ENCODE measurements at places on chromosomes 3 and 15.

DNA sequence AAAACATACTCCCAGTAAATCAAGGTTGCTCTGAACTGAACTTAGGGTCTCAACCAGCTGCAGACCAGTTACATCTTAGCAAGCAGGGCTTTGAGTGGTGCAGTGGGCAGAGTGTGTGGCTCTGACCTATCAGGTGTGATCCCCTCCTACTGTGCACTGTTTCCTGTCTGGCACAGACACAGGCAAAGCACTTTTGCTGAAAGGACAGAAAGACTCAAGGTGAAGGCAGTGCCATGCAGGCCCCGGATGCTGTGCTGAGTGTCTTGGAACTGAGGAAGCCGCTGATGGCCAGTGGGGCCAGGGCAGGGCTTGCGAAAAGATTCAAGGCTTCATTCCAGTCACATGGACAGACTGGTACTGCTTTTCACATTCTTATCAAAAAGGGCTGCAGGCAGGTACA lies 85.2 kb downstream of the CACNA1D start:
- no peak for DNase-seq

GRCh38 chr15:78280319-78281072 lies 16.1 kb downstream of the DNAJA4 start:
- no peak for DNase-seq

DNA sequence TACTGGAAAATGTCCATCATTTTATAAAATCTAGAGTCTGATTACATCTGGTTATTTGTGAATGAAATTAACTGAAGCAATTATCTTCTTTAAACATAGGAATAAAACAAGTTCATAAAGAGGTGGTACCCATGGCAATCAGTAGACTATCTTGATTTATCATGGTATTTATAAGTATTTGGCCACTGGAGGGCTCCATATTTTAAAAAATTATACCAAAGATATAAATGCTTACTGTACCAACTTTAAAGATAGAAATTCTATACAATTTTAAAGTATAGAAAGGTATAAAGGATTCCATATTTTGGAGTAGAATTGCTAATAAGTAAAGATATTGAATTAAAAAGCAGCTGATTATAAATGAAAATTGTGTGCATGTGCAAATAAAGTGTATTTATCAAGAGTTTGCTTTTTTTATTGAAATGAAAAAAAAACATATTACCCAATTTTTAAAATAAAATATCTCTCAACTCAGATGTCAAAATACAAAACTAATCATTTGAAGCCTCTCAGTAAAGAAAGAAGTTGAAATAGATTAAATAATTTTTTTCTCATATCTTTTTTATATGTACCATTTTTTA lies 105.3 kb downstream of the BBX start:
- no peak for DNase-seq

- peak; percentile 80 for DNase-seq
These were observed 204.6 kb upstream of the STRIT1 start for GRCh38 chr3:155497930-155498647.

- DNase-seq = no peak
These were observed 75.4 kb downstream of the WWTR1 start for GRCh38 chr3:149582395-149582794.

GRCh38 chr3:14460342-14461005 lies 58.1 kb downstream of the SLC6A6 start:
- DNase-seq = peak; percentile 95

- no peak for DNase-seq
These were observed 81.0 kb upstream of the LMCD1 start for GRCh38 chr3:8420612-8421011.

Measured in stromal cell of bone marrow (primary cell).